Karpas-422 (cell line): ENCODE measurements at places on chromosomes 5 and 9.

- no peak overlapping the region for H3K4me3 ChIP-seq
- no peaks in the 10 kb centered on the region for H3K36me3 ChIP-seq
- H3K27ac ChIP-seq, result no peak overlapping the region
- peaks cover 6% of the 10 kb centered on the region for H3K4me1 ChIP-seq
Measured at GRCh38 chr9:127039492-127039891, 82.9 kb downstream of the ANGPTL2 start.

GRCh38 chr5:170057311-170057710 lies 48.4 kb upstream of the FOXI1 start:
- H3K36me3 ChIP-seq, result peaks cover 59% of the 10 kb centered on the region
- H3K4me3 ChIP-seq, result no peak overlapping the region
- no peak for DNase-seq

DNA sequence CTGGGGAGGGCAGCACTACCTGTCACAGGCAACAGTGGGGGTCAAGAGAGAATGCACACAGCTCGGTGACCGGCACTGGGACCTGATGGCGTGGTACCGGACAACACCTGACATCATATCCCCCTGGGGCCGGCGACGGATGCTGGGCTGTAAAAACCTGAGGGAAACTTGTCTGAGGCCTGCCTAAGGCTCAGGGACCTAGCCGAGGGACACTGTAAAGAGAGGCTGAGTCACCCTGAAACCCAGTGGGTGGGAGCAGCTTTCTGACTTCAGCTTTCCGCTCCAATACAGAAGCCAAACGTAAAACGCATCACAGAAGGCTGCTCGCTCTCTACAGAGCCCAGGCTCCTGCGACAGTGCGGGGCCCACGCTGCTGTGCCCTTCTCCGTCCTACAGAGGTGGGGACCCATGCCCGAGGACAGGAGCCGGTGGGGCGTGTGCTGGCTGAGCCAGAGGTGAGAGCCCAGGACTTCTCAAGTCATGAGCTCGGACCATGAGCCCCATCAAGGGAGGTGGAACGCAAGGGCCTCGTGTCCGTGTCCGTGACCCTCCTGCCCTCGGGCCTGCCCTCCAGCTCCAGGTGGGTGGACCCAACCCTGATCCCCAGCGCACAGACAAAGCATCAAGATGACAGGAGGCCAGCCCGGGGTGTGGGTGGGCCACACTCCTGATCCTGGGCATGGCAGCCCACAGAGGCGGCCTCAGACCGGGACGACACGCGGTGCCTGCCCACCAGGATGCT lies 5.3 kb downstream of the RALGDS start:
- no peaks in the 10 kb centered on the region for H3K36me3 ChIP-seq
- H3K27ac ChIP-seq, result peak overlapping the region; percentile 64
- H3K4me3 ChIP-seq, result peak overlapping the region; percentile 33; the same call in 1 of the 2 replicates

DNA sequence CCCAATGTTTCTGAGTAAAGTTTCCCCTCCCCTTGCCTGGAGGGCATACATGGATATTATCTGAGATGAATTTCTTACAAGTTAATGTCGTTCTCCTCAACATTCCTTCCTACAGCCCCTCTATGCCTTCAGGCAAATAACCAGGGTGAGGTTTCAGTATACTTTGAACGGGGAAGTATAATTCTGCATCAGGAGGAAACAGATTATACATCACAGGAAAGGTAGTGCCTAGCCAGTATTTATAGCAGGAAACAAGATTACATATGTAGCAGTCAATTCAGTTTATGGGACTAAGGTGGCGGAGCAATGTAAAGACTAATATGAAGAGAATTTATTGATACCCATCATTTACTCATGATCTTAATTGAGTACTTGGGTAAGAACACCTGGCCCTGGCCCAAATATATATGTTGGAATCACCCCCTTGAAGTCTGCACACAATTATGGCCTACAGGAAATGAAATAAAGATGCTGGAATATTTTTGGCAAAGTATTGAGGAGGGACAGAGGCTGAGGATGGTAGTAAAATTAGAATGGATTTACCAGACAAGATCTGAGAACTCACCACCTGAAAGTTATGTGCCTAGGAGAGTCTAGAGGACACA lies 661.1 kb downstream of the PTPRD start:
- no peak overlapping the region for H3K27ac ChIP-seq
- DNase-seq, result no peak
- H3K4me3 ChIP-seq, result no peak overlapping the region

GRCh38 chr9:1202512-1203280 lies 152.5 kb downstream of the DMRT2 start:
- no peaks in the 10 kb centered on the region for H3K4me1 ChIP-seq
- DNase-seq, result no peak
- H3K27me3 ChIP-seq, result no peaks in the 10 kb centered on the region
- no peak overlapping the region for H3K4me3 ChIP-seq
- no peak overlapping the region for H3K27ac ChIP-seq
- no peaks in the 10 kb centered on the region for H3K36me3 ChIP-seq

- no peak overlapping the region for H3K4me3 ChIP-seq
- no peaks in the 10 kb centered on the region for H3K27me3 ChIP-seq
- no peak overlapping the region for H3K27ac ChIP-seq
- DNase-seq, result no peak
- H3K4me1 ChIP-seq, result no peaks in the 10 kb centered on the region
- H3K36me3 ChIP-seq, result no peaks in the 10 kb centered on the region
Measured at GRCh38 chr9:22232971-22233370, 213.7 kb upstream of the DMRTA1 start.

GRCh38 chr9:82130331-82131042 lies 141.9 kb downstream of the SPATA31D1 start:
- no peaks in the 10 kb centered on the region for H3K36me3 ChIP-seq
- no peak for DNase-seq
- no peaks in the 10 kb centered on the region for H3K4me1 ChIP-seq
- no peak overlapping the region for H3K27ac ChIP-seq

DNA sequence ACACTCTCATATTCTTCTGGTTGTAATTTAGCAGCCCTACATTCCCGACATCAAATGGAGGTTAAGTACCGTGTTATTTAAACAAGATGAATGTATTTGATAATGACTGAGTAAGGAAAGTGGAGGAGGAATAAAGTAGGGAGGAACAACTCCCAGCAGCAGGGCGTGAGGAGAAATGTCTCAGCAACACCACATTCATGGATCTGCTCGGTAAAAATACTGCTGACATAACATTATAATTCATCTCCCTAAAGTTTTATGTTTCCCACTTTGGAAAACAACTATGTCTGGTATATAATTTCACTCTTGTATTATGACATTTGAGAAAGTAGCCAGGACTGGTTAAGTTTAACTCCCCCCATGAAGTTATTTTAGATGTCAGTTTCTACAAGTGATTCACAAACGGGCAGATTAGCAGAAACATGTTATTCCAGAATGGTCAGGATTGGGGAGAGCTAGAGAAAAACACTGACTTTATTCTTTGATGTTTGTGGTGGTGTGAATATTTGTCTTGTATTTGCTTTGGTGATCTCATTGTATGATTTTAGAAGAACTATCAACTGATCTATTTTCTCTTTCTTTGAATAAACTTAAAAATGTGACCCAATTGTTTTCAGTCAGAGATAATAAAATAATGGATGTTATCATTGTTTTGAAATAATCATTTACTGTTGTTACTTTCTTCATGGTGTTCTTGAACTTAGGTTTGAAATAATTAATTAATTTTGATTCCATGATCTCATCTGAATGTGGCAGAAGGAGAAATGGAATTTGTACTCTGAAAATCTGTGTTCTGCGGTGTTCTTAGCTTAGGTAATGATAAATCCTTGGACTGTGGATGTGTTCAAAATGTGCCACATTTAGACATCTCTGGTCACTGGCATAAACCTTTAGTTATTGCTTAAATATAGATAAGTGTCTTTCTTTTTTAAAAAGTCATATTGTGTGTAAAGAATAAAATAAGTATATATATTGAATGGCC lies 303.6 kb upstream of the ZNF608 start:
- H3K36me3 ChIP-seq, result no peaks in the 10 kb centered on the region
- no peak overlapping the region for H3K27ac ChIP-seq
- no peak overlapping the region for H3K4me3 ChIP-seq
- no peaks in the 10 kb centered on the region for H3K27me3 ChIP-seq
- DNase-seq, result no peak

DNA sequence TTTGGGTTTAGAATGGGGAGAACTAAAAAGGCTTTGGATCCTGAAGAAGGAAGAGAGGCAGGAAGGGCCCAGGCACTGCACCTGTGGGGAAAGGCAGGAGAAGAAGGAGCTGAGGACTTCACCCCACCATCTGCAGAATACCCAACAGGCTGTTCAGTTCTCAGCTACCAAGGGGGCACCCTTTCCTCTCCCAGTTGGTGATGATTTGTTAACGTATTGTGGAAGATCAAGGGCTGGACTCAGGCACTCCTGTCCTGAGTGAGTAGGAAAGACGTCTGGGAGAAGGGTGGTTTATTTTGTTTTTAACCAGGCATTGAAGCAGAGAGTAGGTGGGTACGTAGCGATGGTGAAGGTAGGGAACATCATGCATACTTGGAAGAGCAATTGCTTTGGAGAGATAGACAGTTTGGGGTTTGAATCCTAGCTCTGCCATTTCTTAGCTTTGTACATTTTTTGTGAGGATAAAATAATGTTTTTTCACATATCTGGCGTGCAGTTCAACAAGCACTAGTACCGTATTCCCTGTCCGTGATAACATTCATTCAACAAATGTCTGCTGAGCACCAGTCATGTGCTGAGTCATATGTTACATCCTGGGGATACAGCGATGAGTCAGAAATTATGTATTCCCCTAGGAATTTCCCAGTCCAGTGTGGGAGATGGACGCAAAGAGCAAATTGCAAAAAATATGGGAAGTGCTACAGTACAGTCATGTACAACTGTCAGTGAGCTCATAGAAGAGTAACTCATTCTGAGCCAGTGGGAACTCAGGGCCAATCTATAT lies 2.1 kb downstream of the MSANTD3 start:
- H3K27me3 ChIP-seq, result no peaks in the 10 kb centered on the region
- H3K4me1 ChIP-seq, result peaks cover 24% of the 10 kb centered on the region
- no peak overlapping the region for H3K27ac ChIP-seq
- peak overlapping the region; percentile 90 for H3K4me3 ChIP-seq
- H3K36me3 ChIP-seq, result no peaks in the 10 kb centered on the region

GRCh38 chr5:132561601-132562000 lies 4.8 kb downstream of the RAD50 start:
- DNase-seq, result no peak
- H3K36me3 ChIP-seq, result peaks cover 69% of the 10 kb centered on the region
- H3K4me3 ChIP-seq, result no peak overlapping the region
- peaks cover 14% of the 10 kb centered on the region for H3K4me1 ChIP-seq
- no peak overlapping the region for H3K27ac ChIP-seq
- no peaks in the 10 kb centered on the region for H3K27me3 ChIP-seq

DNA sequence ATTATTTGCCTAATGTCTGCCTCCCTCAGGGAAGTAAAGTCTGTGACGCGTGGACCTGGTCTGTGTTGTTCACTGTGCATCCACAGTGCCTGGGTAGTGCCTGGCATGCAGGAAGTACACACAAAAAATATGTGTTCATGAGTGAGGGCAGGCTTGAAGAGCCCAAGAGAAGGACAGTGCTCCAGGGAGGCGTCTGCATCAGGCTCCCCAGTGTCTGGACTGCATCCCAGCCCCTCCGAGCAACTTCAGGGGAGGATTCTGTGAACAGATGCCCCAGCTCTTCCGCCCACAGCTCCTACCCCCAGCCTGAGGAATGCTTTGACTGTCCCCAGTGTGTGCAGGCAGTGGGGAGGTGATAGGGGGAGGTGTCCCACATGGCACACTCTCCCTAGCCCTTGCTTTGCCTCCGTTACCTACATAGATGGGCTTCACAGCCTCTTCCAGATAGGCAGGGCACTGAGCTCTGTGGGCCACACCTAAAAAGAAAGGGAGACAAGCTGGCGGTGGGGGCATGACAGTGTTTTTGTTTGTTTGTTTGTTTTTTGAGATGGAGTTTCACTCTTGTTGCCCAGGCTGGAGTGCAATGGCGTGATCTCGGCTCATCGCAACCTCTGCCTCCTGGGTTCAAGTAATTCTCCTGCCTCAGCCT lies 25.4 kb downstream of the IRF1 start:
- no peaks in the 10 kb centered on the region for H3K27me3 ChIP-seq
- peaks cover 12% of the 10 kb centered on the region for H3K4me1 ChIP-seq
- no peak overlapping the region for H3K27ac ChIP-seq

GRCh38 chr9:123067136-123067535 lies 33.7 kb downstream of the GPR21 start:
- DNase-seq, result no peak
- H3K4me3 ChIP-seq, result no peak overlapping the region

GRCh38 chr9:108272349-108272899 lies 583.4 kb downstream of the ACTL7B start:
- H3K27me3 ChIP-seq, result no peaks in the 10 kb centered on the region
- no peak overlapping the region for H3K27ac ChIP-seq
- no peak overlapping the region for H3K4me3 ChIP-seq
- peak; percentile 67 for DNase-seq
